ENCODE measurements at places on chromosomes 3 and 15. TPM values are rescaled to one million over a fixed set of nuclear protein-coding genes. Genes with fewer than 3 reads are reported as not detected.

- DNase-seq, result peak; percentile 24
Measured at GRCh38 chr3:107543666-107544065, 20.9 kb downstream of the BBX start.

DNA sequence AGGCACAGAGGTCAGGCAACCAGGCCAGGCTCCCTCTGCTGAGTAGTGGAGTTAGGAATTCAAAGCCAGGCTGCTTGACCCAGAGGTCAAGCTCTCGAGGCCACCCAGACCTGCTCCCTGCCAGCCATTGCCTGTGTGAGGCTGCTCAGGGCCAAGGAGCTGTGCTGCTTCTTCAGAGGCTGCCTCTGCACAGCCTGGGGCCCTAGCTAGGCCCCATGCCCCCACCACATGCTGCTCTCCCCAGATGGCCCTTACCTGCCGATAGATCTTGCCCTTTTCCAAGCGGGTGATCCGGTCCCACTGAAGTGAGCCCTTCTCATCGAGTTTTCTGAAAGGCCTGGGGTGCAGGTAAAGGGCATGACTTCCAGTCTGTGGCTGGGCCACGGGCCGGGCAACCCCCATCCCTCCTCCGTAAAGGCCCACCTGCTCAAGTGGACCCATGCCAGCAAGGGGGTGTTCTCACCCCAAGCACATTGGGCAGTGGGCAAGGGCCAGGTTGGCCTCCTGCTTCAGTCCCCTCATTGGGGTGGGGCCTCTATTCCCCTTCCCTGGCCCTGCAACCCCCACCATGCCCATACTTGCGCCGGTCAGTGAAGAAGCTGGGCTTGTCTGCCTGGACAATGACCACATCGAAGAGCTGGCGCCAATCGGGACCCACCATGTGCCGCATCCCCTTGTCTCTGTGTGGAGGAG is 6.5 kb downstream of the NT5DC2 start:
- no peak for DNase-seq

- DNase-seq, result no peak
Measured at GRCh38 chr15:95928822-95929221, 401.7 kb upstream of the NR2F2 start.

- peak; percentile 51 for DNase-seq
Measured at GRCh38 chr3:53498806-53499641, 4.6 kb downstream of the CACNA1D start.

DNA sequence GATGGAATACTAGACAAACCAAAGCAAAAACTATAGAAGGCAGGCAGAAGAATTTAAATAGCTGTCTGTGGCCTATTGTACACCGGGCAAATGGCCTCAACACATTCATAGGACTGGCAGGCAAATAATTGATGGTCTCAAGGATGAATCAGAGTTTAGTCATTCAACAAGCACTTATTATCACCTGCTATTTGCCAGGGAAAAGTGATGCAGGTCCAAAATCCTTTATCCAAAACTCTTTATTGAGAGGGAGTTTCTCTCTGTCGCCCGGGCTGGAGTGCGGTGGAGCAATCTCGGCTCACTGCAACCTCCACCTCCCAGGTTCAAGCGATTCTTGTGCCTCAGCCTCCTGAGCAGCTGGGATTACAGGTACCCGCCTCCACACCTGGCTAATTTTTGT is 2.3 kb downstream of the EIF2AK4 start:
- DNase-seq, result no peak

- DNase-seq, result no peak
Measured at GRCh38 chr15:71755092-71755970, 55.0 kb upstream of the NR2E3 start.

- no peak for DNase-seq
Measured at GRCh38 chr3:122932251-122932967, 95.2 kb downstream of the SEMA5B start.

DNA sequence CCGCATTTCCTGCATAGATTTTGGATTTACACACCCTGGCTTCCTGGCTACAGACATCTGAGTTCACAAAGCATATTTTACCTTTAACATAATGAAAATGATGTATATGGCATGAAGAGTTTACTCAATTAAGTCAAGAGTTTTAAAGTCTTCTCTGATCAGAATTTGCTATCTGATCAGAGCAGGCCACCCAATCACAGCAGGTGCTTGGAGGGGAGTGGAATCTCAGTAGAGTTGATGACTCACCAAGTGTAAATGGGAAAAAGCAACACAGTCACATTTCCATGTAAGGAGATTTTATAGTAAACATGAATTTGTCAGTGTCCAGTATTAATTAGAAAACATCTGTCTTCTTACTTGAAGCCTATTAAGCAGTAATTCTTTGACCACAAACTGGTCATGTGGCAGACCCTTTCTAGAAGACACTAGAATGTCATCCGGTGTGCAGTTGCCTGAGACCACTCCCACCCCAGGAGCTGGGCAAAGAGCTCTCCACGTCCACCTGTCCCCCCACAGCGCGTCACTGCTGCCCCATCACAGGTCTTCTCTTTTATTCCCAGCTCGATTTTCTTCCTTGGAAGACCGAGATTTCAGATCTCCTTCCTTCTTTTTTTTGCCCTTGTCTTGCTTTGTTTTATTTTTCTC is 10.8 kb downstream of the MESD start:
- no peak for DNase-seq

GRCh38 chr3:179819379-179819778 is 166.5 kb downstream of the USP13 start:
- no peak for DNase-seq

DNA sequence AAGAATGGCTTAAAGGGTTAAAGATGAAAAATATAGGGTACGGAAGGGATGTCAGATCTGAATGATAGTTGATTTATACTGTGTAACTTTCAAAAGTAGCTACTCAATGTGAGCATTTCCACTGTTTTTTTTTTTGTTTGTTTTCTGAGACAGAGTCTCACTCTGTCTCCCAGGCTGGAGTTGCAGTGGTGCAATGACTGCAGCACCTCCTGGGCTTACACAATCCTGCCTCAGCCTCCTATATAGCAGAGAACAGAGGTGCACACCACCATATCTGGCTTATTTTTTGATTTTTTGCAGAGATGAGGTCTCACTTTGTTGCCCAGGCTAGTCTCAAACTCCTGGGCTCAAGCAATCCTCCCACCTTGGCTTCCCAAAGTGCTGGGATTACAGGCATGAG is 9.9 kb upstream of the PXK start:
- DNase-seq, result no peak

GRCh38 chr3:158272081-158272480 is 162.2 kb downstream of the RSRC1 start:
- DNase-seq, result peak; percentile 82

DNA sequence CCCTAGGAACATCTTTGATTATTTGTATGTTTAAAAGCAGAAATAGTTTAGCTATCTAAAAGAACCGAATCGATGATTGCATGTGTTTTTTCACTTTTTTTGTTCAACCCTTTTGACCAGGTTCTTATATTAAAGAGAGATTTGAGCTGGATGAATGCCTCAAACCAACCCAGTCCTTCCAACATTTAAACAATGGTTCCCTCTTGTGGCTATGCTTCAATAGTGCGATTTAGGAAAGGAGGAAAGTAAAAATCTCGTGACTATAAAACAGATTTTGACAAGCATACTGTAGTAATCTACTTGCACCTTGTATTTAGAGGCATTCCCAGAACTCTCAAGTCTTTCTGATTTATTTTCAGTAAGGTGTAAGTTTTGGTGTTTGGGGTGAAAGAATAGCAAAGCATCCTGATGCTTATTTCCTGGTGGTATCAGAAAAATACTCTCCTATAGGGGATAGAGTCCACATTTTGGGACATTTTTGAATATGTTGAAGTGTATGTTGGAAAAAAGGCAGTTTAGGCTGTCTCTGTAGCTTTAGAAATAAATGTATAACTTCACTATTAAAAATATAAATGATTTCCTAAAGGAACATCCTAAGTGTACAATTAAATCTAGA is 159.6 kb upstream of the KCNH8 start:
- peak; percentile 86 for DNase-seq

DNA sequence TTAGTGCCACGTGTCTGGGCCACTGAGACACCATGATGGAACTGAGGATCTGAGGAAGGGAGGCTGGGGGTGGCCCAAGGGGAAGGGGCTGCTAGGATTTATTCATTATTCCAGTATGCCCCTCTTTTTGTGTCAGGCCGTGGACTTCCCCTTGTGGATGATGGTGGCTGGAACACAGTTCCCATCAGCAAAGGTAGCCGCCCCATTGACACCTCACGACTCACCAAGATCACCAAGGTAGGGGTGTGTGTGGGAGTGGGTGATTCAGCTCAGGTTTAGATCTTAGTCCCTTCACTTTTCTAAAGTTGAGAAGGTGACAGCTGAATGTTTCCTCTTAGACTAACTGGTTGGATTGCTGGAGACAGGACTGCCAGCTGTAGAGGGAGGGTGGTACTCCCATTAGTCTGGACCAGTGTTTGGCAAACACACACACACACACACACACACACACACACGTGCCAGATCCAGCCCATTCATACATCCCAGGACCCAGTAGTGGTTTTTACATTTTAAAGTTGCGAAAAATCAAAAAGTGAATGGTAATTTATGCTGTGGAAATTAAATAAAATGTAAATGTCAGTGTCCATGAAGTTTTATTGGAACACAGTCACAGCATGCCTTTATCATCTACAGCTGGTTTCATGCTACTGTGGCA is 11.4 kb downstream of the EIF4G1 start:
- DNase-seq, result no peak

- no peak for DNase-seq
Measured at GRCh38 chr3:109050591-109051167, 67.3 kb downstream of the MORC1 start.

GRCh38 chr3:99066863-99067262 is 165.4 kb upstream of the DCBLD2 start:
- DNase-seq, result no peak

DNA sequence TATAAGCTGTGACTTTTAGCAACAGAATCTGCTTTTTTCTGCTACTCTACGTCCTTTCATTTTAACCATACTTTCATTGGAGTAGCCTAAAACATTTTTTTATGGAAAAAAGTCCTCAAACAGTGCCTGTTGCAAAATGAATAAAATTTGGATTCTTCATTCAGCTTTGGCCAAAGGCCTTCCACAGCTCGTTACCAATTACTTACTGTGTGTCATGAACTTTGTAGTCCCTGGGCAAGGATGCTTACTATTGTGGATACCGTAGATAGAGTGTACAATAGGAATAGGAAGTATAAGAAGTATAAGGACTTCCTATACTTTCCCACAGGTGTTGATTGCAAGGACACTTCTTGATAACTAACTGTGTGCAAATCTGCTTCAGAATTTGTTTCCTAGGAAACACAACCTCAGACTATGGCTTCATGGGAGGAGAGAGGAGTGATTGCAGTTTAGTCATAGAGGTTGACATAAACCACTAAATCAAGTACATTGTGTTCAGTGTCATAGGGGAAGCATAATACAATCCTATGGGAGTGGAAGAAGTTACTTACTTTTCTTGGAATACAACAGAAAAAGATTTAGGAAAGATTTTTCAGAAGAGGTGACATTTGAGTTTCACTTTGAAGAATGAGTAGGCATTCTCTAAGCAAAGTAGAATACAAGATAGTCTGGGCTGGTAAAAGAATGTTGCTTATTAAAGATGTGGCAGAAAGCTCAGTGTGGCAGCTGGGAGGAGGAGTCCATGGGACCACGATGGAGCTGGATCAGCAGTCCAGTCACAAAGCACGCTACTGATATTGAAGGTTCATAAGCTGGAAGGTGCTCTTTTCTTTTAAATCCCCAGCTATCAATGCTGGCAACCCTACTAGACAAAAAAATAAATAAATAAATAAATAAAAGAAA is 309.7 kb upstream of the TPRG1 start:
- DNase-seq, result no peak

- no peak for DNase-seq
Measured at GRCh38 chr15:92932946-92933649, 33.0 kb downstream of the CHD2 start.

Gene ZNF445
- 11.6 TPM for polyA plus RNA-seq

Gene SPINK8
- polyA plus RNA-seq, result 1.4 TPM

Gene CPN2
- not detected for polyA plus RNA-seq

Gene TRH
- polyA plus RNA-seq, result 13.8 TPM

Gene ACTRT3
- polyA plus RNA-seq, result 0.37 TPM

Gene STRIT1
- polyA plus RNA-seq, result not detected

Gene RPSA
- 1,137 TPM for polyA plus RNA-seq

Gene CCR3
- polyA plus RNA-seq, result not detected

Gene TMEM212
- polyA plus RNA-seq, result not detected

Gene ASTE1
- 4.8 TPM for polyA plus RNA-seq

Gene COL6A5
- polyA plus RNA-seq, result not detected
